ENCODE measurements at places on chromosomes 3 and 15.

DNA sequence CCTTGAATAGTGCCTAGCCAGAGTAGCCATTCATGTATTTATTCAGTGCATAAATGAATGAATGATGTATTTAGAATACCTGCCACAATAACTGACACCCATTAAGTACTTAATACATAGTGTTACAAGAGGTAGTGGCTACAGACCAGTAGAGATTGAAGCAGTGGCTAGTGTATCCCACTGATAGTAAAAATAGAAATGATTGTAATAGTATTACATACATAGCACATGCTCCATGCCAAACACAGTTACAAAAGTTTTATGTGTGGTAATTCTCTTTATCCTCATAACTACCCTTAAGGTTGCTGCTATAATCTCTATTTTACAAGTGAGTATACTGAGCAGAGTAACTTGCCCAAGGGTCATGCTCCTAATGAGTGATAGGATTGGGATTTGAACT, 30.3 kb upstream of the SCAANT1 start:
- no peak for DNase-seq

GRCh38 chr15:81492331-81492968, 118.4 kb upstream of the TMC3 start:
- DNase-seq: peak; percentile 40

GRCh38 chr15:99109555-99110021, 4.7 kb downstream of the SYNM start:
- DNase-seq: no peak

GRCh38 chr15:37076543-37076942, 23.8 kb downstream of the MEIS2 start:
- DNase-seq: peak; percentile 33
